ENCODE measurements at places on chromosomes 3 and 15.

GRCh38 chr15:59169251-59169708 lies 37.4 kb upstream of the LDHAL6B start:
- DNase-seq: no peak

DNA sequence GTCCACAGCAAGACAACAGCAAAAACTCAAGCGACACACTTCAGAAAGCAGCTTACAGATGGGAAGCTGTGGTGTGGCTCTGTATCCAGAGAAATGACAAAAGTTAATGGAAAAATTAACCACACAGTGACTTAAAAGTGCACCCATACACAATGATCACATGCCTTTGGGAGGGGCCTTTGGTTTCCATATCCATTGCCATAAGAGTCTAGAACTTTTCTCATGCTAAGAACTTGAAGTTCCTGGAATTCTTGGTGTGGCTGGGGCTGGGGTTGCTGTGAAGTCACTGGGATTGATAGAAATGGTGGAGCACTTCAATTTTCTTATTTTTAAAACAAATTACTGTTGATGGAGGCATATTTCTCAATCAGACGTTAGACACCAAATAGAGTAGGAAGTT lies 108.6 kb upstream of the FEZF2 start:
- DNase-seq: no peak

DNA sequence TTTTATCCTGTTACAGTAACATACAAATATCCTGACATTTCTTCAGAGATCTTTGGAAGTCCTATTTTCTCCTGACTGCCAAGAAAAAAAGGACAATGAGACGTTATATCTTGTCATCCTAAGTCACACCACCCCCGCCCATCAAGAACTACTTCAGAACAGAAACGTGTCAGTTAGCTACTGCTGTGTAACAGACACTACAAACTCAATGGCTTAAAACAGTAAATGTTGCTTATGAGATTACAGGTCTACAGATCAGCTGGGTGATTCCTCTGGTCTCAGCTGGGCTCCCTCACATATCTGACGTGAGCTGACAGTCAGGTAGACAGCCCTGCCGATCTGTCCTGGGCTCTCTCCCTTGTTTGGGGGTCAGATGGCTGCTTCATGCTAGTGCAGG lies 20.5 kb upstream of the CCDC174 start:
- no peak for DNase-seq

- no peak for DNase-seq
Measured at GRCh38 chr3:98717584-98717983, 45.6 kb upstream of the ST3GAL6 start.

DNA sequence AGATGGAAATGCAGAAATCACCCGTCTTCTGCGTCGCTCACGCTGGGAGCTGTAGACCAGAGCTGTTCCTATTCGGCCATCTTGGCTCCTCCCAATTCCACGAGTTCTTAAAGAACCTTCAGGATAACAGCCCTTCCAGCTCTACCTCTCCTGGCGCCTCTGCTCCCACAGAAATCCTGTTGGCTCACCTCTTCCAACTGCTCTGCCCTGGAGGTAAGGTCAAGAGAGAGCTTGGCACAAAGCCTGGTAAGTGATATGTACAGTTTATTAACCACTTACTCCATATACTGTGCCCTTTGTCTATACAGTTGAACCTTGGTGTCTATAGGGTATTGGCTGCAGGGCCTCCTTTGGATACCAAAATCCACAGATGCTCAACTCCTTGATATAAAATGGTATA lies 17.8 kb upstream of the FGF12 start:
- DNase-seq: no peak

DNA sequence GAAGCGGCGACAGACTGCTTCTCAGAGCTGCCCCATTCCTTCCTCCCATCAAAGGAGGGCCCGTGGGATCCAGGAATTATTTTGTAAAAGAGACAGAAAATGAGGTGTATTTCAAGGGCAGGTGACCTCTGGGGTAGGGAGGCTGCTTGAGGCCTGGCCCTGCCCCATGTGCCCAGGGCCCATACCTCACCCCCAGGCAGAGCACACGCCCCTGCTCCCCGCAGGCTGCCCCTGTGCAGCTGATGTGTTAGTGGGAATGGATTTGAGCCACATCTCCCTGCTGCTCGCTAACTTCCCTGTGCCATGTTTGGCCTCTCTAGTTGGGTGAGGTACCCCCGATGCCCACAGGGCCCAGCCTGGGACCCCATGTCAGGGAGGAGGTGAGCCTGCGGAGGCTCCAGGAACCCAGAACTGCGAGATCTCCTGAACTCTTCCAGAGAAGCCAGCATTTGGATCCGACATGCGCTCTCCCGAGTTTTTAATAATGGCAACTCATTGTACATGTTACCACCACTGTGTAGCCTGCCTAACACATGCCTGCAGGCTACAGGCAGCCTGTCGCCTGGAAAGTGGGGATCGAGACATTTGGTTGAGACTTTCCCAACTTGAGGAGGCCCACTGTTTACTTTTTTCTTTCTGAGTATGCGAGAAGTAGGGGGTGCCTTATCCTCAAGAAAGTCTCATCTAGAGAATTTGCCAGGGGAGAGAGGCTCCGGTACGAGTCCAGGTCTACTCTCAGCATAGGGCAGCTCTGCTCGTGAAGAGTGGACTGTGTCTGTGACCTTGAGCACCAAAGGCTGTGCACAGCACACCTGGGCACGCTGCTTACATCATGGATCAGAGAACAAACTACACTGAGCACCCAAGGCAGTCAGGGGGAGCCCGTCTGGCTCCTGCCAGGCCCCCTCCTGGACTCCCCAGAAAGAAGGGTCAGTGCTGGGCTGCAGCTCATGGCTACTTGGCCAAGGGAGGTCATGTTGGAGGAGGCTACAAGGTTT lies 36.1 kb downstream of the PCSK6 start:
- no peak for DNase-seq

GRCh38 chr3:186259612-186260383 lies 102.2 kb downstream of the DGKG start:
- DNase-seq: peak; percentile 22

DNA sequence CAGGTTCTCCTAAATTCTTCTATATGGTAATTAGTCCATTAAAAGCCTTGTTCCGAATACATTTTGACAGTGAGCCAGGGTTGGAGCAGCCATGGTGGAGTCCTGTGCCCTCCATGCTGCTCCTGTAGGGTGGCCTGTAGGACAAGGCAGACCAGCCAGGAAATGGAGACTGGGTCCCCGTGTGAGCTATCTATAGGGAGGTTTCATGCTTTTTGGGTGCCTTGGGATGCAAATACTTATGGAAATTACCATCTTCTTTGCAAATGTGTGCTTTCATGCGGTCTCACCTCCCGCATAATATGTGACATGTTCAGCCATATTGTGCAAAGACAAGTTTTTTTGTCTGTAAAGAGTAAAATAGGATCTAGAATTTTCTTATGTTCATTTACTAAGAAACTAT lies 58.0 kb upstream of the FURIN start:
- DNase-seq: no peak

DNA sequence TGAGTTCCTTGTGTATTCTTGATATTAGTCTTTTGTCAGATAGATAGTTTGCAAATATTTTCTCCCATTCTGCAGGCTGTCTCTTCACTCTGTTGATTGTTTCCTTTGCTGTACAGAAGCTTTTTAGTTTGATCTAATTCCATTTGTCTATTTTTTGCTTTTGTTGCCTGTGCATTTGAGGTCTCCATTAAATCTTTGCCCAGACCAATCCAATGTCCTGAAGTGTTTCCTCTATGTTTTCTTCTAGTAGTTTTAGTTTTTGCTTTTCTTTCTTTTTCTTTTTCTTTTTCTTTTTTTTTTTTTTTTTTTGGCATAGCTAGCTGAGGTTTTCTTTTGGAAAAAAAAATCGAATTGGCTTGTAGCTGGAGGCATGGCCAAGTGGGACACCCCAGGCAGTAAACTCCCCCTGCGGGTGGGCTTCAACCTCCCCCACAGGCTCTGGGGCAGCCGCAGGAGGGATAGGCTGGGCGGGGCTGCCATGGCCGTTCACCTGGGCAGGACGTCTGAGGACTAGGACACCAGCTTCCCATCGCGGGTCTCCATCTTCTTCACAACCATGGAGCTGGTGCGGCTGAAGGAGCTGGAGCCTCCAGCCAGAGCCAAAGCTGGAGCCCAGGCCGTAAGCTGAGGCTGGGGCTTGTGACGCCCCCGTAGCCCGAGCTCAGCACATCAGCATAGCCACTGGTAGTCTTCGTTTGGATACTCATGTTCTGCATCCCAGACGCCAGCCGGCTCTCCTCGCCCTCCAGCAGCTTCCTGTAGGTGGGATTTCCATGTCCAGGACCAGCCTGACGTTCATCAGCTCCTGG lies 16.2 kb upstream of the PSTPIP1 start:
- no peak for DNase-seq

DNA sequence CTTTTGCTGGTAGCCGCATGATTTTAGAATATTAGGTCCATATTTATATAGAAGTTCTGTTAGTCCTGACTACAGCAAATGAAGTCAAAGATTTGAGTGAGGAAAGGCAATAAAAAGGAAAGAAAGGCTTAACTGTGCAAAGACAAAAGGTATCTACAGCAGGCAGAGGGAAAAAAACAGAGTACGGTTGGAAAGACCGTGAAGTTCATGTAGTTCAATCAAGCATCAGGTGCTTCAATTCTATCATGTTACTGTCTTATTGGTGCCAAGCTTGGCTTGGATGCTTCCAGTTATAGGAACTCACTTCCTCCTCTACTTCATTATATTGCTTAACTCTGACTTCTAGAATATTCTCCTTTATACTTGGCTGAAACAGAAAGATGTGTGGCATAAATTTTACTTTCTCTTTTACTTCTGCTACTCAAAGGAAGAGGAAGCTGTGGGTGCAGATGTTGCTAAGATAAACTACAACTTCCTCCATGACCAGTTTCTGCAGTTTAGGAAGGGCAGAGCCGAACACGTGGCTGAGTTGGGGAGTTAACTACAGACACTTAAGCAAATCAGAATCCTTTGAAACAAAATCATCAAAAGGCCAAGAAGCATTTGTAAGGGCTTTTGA lies 72.6 kb upstream of the ZBED2 start:
- no peak for DNase-seq

GRCh38 chr3:147119989-147120388 lies 286.4 kb downstream of the ZIC4 start:
- DNase-seq: no peak

GRCh38 chr3:159989973-159990846 lies 1.6 kb downstream of the IL12A start:
- no peak for DNase-seq

DNA sequence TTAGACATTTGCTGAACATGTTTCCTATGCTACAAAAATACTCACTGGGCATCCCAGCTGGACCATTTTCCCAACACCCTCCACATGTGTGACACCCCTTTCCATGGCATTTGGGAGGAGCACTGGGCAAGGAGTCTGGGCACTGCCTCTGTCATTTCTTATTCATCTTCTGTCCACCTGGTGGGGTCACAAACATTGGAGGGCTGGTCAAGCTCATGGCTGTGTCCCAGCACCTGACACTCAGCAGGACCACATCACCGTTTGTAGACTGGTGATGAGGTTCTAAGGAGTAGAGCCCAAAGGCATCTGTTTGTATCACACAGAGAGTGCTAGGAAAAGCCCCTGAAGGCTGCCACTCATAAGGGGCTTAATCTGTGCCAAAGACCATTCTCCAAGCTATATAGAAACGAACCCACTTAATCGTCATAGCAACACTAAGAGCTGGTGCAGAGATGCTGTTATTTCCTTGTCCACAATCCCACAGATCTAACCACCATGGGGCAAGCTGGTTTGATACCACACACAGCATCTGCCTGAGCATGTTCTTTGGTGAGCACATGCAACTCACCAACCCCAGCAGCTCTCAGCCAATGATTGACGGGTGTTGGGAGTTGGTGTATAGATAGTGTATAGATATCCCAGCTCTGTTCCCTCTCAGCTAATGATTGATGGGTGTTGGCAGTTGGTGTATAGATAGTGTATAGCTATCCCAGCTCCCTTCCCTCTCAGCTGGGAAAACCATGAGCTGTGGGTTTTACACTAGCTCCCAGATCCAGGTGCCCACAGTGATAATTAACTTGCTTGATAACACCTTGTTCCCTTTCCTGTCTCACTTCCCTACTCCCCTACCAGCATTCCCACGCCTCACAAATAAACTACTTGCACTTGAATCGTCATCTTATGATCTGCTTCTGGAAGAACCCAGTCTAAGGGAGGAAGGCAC lies 42.7 kb upstream of the ATP2B2 start:
- no peak for DNase-seq

DNA sequence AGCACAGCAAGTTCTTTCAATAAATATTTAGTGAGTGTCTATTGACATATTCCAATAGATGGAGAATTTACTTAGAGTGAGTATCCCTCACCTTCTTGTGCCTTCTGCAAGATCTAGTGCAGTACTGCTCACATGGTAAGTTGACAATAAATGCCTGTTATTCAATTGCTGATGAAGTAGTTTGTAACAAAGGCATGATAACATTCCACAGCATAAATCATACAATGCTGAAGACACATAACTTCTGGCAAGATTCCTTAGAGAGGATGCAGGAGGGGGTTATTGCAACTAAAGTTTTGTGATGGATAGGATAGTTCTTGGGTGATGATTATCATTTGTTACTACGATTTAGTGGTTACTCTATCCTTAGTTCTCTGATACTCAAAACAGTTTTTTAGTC lies 112.2 kb upstream of the RBMS3 start:
- DNase-seq: no peak

GRCh38 chr15:72086010-72086697 lies 31.8 kb downstream of the MYO9A start:
- DNase-seq: no peak

- no peak for DNase-seq
Measured at GRCh38 chr15:68372291-68372811, 59.6 kb downstream of the ITGA11 start.

All from anterior cingulate cortex (tissue), 58 donors.